ENCODE measurements at places on chromosomes 16 and 17.

- DNase-seq, result no peak
Measured at GRCh38 chr16:76277460-76278030, 344 bp downstream of the CNTNAP4 start.

- DNase-seq, result no peak
Measured at GRCh38 chr17:27577884-27578717, 52.9 kb upstream of the LGALS9 start.

GRCh38 chr16:629185-629832 lies 1.5 kb upstream of the WFIKKN1 start:
- no peak for DNase-seq

- no peak for DNase-seq
Measured at GRCh38 chr16:2881783-2882649, 999 bp upstream of the FLYWCH2 start.

DNA sequence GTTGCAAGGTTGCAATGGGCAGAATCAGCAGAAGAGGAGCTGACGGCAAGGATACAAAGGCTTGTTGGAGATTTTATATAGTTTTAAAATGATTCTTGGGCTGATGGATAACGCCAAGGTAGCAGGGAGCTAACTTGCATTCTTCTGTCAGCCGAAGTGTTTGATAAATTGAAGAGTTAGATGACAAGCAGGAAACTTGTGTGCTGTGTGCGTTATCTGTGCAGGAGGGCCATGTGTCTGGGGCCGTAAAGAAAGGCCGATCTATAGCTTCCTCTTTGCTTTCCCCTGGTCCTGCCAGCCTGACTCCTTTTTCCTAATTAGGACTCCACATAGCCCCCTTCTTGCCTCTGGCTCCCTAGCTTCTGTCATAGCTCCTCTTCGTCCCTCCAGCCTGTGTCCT lies 6.7 kb upstream of the WWOX start:
- no peak for DNase-seq

GRCh38 chr17:5115673-5116651 lies at the start of gene USP6:
TSS of gene USP6 (plus strand) at chr17:5116032. CDS start at chr17:5130368, 14,336 bp downstream.
- no peak for DNase-seq

- peak; percentile 90 for DNase-seq
Measured at GRCh38 chr17:32006957-32007462, at the start of gene LRRC37B. TSS of gene LRRC37B (plus strand) at chr17:32007383. CDS start at chr17:32021393, 14,010 bp downstream.

DNA sequence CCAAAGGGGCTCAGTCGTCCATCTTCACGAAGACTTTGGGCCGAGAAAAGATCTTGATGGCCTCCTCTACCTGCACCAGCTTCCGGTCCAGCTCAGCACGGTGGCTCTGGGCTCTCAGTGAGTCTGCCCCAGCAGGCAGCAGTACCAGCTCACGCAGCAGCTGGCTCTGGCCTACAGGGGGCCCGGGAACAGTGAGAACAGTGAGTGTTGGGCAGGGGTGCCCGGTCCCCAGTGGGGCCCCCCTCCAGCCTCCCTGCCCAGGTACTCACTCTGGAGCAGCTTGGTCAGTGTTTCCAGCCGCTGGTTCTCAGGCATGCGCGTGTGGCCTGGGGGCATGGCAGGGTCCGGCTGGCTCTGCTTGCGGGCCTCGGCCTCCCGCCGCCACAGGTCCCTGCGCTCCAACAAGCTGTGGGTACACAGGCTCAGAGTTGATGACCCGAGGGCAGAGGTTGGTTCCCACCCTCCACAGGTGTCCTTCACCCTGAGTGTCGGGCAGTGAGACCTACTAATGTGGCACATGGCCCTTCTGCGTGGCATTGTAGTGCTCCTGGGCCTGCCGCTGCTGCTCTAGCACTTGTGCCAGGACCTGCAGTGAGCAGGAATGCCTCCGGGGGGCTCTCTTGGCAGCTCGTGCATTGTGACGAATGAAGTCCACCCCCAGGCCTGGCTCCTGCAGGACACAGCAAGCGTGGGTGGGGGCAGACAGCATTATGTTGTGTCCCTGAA lies 2.6 kb downstream of the PARD6A start:
- DNase-seq, result no peak

DNA sequence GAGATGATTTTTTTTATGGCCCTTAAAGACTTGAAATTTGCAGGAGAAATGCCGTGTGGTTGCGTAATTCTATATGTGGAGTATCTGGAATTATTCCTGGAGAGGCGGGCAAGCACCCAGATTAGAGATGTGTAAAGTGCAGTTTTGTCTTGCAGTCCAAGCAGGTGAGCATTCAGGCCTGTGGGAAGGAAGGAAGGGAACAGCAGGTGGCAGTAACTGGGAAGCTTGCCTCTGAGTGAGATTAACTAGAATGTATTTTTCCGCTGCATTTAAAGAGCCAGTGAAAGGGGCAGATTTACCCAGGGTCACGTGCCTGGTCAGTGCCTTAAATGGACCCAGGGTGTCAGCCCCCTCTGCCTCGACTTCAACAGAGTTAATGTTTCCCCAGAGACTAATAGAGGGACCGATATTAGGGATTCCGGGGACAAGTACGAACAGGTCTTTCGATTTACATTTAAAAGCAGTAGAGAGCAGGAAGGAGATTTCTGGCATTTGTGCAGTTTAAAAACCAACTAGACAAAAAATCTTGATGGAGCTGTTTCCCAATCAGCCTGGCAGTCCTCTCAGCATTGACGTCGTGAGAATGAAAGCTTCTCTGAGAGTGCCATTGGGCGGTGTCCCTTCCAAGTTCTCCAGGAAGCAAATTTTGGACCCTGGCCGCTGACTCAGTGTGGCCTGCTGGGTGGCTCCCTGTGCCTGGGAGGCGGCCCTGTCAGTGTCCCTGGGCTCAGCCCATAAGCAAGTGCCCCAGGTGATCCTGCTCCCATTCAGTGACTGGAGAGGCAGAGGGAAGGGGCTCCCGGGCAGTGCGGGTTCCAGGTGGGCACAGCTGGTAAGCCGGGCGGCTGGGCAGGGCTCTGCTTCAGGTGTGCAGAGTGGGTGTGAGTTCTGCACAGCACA lies 38.2 kb downstream of the KSR1 start:
- DNase-seq, result no peak

DNA sequence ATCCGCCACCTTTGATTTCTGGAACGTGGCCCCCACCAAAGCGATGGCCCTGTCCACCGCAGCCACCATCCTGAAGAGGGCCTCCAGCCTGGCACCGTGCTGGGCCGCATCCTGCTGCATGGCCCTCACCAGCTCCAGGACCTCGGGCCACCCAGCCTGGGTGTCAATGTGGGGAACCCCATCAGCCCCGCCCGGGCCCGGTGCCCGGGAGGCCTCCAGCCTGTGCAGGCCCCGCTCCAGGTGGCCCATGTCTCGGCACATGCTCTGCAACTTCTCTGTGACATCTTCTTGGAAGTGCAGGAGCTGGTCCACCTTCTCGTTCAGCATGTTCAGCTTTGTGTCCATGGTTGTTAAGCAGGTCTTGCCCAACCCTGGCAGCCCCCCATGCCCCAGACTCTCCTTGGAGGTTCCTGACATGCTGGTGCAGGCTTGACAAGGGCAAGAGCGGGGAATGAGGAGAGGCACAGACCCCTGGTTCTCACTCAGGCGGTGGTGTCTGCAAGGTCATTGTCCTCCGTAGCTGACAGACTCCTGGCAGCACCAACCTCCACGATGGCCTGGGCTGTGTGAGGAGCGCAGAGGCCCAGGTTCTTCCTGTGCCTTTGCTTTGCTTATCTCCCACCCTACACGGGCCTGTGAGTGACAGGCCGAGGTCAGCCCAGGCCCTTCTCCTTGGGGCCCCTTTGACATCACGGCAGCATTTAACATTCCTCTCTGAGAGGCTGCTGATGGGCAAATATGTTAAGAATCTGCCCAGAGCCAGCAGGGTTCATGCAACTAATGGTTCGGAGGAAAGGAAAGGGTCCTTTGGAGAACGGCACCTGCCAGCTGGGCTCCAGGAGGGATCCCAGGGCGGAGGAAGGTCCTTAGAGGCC lies at the start of gene MYLK3:
TSS of gene MYLK3 (minus strand) at position 568 of the 875 bp plus-strand sequence. CDS start at position 417, 151 bp downstream.
- DNase-seq, result no peak

DNA sequence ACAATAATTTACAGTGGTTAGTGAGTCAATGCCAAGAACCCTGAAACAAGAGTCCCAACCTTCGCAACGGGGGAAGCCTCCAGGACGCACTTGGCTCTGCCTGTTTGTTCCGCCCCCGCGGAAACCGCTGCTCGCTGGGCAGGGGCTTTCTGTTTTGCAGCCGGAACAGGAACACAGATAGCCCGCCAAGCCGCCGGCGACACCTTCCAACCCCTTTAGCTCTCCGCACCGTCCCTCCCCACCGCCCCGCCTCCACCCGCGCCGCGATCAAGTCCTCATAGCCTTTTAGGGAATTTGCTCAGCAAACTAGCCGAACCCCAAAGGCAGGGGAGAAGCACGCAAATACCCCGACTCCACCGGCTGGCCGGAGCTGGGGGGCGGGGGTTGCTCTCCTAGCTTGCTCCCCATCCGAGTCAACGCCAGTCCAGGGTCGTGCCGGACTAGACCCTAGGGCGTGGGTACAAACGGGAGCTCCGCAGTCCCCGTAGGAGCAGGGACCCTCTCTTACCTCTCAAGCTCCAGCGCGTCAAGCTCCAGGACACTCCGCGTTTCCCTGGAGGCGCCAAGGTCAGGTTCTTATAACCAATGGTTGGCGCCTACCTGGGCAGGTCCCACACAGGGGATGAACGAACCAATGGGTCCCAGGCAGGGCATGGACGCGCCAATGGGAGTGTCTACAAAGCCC lies at the start of gene SLFN13:
TSS of gene SLFN13 (minus strand) at position 553 of the 685 bp plus-strand sequence. CDS start 3,086 bp downstream, outside the sequence.
- peak; percentile 98 for DNase-seq

DNA sequence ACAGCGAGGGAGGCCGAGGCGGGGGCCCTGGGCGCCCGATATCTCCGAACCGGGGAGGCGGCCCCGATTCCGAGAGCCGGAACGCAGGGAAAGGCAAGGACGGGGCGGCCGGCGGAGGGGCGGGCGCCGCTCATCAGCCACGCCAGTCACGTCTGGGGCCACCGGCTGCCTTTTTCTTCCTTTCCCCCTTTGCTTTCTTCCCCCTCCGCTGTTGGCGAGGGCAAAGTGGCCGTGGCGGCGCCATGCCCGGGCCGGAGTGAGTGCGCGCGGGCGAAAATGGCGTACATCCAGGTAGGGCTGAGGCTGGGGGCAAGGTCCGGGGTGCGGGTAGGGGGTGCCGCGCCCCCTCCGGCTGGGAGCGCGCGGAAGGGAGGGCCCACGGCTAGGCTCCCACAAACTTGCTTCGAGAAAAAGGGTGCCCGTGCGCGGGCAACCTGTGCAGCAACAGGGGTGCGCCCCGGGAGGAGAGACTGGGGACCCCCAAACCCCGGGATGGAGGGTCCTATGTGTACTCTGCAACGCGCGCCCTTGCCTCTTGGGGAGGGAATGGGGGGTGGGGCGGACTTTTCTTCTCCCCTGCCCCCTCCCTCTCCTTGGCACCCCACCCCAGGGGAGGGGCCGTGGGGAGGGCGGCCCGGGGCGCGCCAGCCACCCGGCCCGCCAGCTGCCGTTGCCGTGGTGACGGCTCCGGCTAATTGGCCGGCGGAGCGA lies 486 bp downstream of the SYT17 start:
- DNase-seq, result no peak

DNA sequence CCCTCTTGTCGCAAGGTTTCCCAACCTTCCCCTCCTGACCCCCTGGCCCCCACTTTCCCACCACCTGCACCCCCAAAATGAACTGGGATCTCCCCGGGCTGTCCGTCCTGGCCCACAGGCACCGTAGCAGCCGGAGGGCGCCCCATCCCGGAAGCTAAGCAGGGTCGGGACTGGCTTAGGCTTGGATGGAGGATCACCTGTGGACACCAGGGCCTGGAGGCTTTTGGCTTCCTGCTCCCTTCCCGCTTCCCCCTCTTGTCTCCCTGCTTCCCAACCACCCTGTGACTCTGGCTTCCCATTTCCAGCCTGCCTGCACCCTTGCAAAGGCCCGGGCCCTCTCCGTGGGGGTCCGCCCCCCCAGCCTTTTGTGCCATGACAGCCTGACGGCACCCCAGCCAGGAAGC lies 2291.3 kb downstream of the TP53TG3F start:
- no peak for DNase-seq

DNA sequence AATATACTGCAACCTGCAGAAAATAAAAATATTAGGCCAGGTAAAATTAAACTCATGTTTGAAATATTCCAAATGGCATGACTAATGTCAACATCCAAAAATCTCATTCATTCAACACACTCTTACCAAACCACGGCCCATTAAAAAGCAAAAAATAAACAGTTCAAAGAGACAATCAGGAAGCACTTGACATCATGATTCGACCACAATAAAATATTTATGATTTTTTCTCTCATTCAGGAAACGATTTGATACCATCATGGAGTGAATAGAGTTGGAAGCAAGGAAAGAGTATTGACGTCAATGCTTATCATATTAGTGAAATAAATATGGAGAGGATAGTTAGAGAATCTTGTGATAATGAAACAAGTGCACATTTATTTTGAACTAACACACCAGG lies 354.1 kb downstream of the KCNJ2 start:
- DNase-seq, result no peak

DNA sequence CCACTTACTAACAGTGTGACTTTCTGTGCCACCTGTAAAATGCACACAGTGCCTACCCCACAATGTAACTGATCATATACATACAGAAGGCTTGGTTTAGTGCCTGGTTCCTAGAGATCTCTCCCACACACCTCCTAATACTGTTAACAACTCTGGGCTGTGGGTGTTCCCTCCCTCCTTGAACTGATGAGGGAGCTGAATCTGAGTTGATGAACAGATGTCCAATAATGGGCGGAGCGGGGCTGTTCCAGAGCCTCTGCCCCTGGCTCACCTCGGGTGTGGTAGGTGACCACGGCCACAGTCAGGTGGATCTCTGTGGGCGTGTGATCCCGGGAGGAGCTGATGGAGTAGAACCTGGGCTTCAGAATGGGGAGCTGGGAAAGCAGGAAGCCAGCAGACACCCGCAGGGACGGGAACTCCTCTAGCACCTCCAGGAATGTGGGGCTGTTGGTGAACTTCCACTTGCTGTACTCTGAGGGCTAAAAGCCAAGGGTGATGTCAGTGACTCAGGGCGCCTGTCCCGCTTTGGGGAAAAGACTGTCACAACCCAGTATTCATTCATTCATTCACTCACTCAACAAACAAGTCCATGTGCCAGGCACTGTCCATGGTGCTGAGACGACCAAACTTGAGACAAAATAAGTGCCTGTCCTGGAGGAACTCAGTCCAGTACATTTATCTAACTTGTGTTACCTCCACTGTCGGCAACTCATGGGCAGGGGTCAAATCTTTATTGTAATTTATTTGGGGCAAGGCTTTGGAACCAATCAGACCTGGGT lies 37.6 kb downstream of the NOS2 start:
- DNase-seq, result no peak
